ENCODE measurements at places on chromosomes 6 and 20. TPM values are rescaled to one million over a fixed set of nuclear protein-coding genes. Genes with fewer than 3 reads are reported as not detected.

- DNase-seq = no peak
These were observed 25.8 kb downstream of the ESF1 start for GRCh38 chr20:13758884-13759283.

- DNase-seq = peak; percentile 36
These were observed 203.3 kb upstream of the LAMP5 start for GRCh38 chr20:9311132-9311531.

GRCh38 chr6:98836962-98837944, 2.9 kb downstream of the POU3F2 start:
- DNase-seq = no peak

GRCh38 chr6:36136034-36136433, 5.7 kb downstream of the MAPK13 start:
- no peak for DNase-seq

DNA sequence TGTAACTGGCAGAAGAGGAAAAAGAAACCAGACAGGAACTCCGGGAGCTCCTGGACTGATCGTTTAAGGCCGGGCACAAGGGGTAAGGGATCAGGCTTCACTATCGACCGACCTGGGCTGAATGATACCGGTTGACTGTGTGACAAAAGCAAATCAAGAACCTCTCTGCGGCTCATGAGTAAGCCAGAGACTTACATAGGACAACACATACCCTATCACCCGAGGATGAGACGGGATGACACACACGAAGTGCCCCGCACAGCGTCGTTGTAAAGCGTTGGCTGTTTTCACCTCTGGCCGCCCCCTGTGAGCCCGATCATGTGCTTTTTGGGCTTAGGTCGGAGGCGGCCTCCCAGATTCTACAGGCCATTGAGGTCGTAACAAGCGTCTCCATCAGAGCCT, 695 bp upstream of the TGIF2 start:
- DNase-seq = peak; percentile 36

DNA sequence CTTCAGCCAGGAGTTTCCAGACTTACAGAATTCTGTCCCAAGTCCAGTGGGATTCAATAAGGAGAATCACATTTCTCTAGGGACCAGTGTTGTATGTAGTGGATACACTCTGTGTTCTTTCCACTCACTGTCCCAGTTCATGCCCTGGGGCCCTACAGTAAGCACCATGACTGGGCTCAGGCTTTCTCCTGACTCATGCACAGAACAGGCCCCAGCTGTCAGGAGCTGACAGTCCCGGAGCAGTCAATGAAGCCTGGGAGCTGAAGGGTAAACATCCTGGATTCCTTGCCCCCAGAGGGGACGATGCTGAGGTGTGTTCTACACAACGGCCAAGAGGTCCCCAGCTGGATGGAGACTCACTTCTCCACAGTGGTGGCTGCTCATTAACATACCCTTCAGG, 40.2 kb upstream of the LRFN2 start:
- peak; percentile 45 for DNase-seq

DNA sequence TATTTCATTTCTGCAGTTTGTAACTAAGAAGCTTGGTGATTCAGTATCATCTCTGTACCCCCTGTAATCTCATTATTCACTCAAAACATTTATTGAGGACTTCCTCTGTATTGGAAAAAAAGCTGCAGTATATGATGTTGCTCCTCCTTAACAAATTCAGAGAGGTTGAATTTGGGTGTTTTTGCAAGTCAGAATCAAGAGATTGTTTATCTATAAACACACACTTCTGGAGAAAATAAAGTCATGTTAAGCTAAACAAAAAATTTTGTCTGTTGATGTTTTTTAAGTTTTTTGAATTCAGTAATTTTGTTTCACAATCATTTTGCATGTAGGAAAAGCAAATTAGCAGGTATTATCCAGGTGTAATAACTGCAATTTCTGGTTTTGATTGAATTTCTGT, 11.4 kb upstream of the RHAG start:
- no peak for DNase-seq

DNA sequence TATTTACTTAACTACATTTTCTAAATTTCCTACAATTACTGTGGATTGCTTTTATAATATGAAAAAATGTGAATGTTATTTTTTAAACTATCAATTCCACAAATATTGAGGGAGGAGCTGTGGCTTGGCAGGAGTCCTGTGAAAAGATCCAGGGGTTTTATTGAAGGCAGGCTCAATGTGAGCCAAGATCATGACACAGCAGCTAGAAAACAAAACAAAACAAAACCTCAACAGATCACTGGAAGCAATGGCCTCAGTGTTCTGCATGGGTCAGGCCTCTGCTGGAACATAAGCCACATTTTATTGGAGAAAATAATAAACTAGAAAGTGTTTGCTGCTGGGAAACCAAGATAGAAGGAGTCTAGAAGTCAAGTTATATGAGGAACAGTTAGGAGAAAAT, 19.4 kb upstream of the RCAN2 start:
- no peak for DNase-seq

Gene CRIP3
- not detected for total RNA-seq

Gene MTFR2
- 3.0 TPM for total RNA-seq

Gene KIF25
- not detected for total RNA-seq

Gene ESR1
- total RNA-seq = 0.09 TPM

Data from HFFc6 (cell line).